ENCODE measurements at places on chromosomes 11 and 22. TPM values are rescaled to one million over a fixed set of nuclear protein-coding genes. Genes with fewer than 3 reads are reported as not detected.

The ARRB1 gene
- total RNA-seq, result 52.1 TPM

The NRXN2 gene
- total RNA-seq, result 1.3 TPM

The OR52N4 gene
- total RNA-seq, result 1.1 TPM

The CRYBB2 gene
- not detected for total RNA-seq

The PLEKHA7 gene
- 1.8 TPM for total RNA-seq

The MFRP gene
- total RNA-seq, result not detected

The APOBEC3H gene
- total RNA-seq, result 23.2 TPM

The TENM4 gene
- total RNA-seq, result 0.02 TPM

The HEPHL1 gene
- not detected for total RNA-seq

The MUC5AC gene
- total RNA-seq, result not detected

The HOATZ gene
- total RNA-seq, result not detected

The SYT13 gene
- not detected for total RNA-seq

The CREB3L1 gene
- total RNA-seq, result not detected

The ZW10 gene
- 19.3 TPM for total RNA-seq

The UPK3A gene
- not detected for total RNA-seq

The ATL3 gene
- total RNA-seq, result 31.1 TPM

The CTNND1 gene
- 10.1 TPM for total RNA-seq

The CD151 gene
- total RNA-seq, result 24.7 TPM

The GRM5 gene
- not detected for total RNA-seq

The MMP12 gene
- not detected for total RNA-seq

The C11orf52 gene
- total RNA-seq, result not detected

The RFPL2 gene
- total RNA-seq, result 0.15 TPM

The UPK2 gene
- not detected for total RNA-seq

The NUMA1 gene
- 181 TPM for total RNA-seq

The ATG16L2 gene
- total RNA-seq, result 122 TPM

The YPEL4 gene
- total RNA-seq, result 0.78 TPM

The TRMT112 gene
- 187 TPM for total RNA-seq

All from T-helper 1 cell treated with Interleukin-12 subunit alpha and Interleukin-12 subunit beta and Interleukin-4 antibody, amounts not matched to agents 30 ng/mL and 1 ng/mL, for 36 hours (primary cell).